ENCODE measurements at places on chromosomes 1 and 21.
A peak's percentile ranks its signal among the peaks of the same experiment; 100 is the strongest.

DNA sequence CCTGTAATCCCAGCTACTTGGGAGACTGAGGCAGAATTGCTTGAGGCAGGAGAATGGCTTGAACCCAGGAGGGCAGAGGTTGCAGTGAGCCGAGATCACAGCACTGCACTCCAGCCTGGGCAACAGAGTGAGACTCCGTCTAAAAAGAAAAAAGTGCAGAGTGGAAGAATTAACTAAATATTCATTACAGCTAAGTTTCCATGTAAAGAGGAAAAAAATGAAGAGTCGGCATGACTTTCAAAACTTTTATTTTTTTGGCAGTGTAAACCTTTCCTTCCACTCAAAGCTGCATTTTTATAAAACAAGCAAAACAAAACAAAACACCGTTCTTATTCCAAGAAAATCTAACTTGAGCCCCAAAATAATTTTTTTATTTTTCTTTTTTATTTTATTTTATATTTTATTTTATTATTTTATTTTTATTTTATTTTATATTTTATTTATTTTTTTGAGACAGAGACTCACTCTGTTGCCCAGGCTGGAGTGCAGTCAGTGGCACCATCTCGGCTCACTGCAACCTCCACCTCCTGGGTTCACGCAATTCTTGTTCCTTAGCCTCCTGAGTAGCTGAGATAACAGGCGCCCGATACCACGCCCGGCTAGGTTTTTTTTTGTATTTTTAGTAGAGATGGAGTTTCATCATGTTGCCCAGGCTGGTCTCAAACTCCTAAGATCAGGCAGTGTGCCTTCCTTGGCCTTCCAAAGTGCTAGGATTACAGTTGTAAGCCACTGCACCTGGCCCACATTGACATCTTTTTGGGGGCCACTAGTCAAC, 62.9 kb downstream of the PACC1 start:
- no peak for DNase-seq

- peak; percentile 51 for DNase-seq
These were observed 93.9 kb upstream of the PPM1J start for GRCh38 chr1:112808861-112809684.

DNA sequence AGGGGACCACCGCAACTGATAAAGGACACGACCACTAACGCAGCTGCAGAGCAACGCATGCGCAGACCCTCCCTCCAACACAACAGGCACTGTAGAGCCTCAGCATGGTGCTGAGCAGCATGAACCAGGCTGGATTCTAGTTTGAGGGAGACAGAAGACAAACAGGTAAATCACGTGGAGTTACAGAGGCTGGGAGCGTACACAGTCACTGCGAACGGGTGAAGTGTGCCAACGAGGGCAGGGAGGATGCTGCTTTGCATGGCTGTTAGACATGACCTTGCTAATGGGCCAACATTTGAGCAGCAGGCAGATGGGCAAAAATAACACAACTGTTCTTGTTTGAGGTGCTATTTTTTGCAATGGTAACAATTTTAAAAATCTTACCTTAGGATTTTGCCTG, 55.2 kb upstream of the NADK start:
- DNase-seq, result no peak

- DNase-seq, result no peak
These were observed 9.0 kb downstream of the CFH start for GRCh38 chr1:196660852-196661251.

GRCh38 chr1:30755746-30756145, 1.8 kb downstream of the LAPTM5 start:
- no peak for DNase-seq

GRCh38 chr1:202207292-202207691, 13.7 kb downstream of the LGR6 start:
- DNase-seq, result no peak

GRCh38 chr21:18000981-18001686, 182.0 kb upstream of the C21orf91 start:
- DNase-seq, result no peak

DNA sequence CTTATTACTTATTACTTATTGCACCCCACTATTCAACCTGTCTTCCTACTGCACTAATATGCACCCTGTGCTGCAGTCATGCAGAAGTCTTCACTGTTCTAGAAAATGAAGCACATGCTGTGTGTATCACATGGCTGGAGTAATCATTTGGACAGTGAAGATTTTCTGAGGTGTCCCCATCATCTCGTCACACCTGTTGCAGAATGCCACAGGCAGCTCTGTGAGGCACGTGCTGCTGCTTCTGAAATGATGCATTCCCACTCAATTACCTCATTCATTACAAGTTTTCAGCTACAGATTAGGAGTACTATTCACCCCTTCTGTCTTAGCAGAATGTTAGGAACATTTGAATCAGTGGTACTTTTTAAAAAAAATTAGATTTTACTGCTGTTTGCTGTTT, 325.7 kb upstream of the ST6GALNAC5 start:
- no peak for DNase-seq

GRCh38 chr1:207352554-207352953, 31.1 kb downstream of the CD55 start:
- no peak for DNase-seq

GRCh38 chr1:179976970-179977651, 22.5 kb downstream of the CEP350 start:
- no peak for DNase-seq

DNA sequence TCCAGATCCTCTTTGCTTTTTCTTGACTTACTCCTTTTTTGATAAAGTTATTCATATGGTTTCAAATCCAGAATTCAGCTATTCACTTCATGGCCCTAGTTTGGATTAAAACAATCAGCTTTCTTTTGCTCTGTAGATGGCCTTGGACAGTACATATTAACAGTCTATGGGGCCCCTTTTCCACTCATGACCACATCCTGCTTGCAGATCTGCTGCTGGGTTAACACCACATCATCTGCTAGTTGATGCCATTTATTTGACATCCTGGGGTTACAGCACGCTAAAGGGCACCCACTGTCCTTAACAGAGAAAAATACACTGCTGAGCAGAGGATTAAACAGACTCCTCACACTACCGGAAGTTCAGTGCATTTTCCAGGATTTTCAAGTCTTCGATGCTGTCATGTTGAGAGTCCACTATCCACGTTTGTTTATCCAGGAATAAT, 941 bp upstream of the IFI16 start:
- DNase-seq, result no peak

GRCh38 chr1:231032963-231033362, 7.1 kb downstream of the FAM89A start:
- no peak for DNase-seq
